ENCODE measurements at places on chromosomes 13 and 19.

GRCh38 chr19:7426986-7427385 lies 61.8 kb downstream of the PEX11G start:
- DNase-seq: no peak

DNA sequence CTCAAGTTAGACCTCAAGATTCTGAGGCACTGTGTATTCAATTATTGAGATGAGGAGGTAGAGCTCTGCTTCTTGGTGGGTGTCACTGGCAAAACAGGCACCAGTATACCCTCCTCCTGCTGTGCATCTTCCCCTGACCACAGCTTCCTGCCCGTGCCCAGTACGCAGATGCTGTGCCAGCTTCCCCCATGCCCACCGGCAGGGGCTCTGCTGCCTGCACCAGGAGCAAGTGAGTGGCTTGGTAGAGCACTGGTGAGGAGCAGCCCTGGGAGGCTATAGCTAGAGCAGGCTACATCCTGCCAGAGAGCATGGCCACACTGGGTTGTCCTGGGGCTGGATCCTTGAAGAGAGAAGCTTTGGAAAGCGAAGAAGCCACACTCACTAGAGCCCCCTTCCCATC lies 21.0 kb upstream of the RNF17 start:
- DNase-seq: no peak

- DNase-seq: peak; percentile 86
Measured at GRCh38 chr13:107765724-107766401, 449.5 kb downstream of the LIG4 start.

DNA sequence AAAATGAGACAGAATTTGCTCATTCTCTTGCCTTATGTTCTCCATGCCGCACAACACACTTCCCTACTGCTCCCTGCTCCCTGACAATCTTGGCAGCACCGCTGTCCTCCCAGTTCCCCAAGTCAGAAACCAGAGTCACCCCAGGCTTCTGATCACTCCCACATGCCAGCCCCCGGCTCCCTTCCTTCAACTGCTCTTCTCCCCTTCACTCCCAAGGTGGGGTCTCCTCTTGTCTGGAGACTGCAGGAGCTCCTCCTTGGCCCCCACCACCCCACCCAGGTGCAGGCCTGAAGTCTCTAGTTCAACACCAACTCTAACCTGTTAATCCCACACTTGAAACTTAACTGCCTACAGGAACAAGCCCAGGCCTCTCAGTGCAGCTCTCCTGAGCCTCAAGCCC lies 16.8 kb upstream of the AKAP8 start:
- DNase-seq: no peak

DNA sequence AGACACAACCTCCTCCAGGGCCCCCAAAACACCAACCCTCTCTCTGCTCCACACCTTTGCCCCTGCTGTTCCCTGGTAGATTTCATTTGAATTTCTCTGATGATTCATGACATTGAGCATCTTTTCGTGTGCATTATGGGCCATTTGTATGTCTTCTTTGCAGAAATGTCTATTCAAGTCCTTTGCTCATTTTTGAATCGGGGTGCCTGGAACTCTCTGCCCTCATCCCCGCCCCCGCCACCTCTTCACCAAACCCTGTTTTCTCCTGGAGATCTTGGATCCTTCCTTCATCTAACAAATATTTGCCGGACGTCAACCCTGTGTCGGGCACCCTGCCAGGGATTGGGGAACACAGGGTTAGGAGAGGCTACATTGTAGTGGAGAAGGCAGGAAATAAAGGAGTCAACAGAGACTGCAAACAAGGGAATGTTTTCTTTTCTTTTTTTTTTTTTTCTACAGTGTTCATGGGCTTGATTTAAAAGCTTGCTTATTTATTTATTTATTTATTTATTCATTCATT lies 25.5 kb upstream of the SLC1A5 start:
- no peak for DNase-seq

DNA sequence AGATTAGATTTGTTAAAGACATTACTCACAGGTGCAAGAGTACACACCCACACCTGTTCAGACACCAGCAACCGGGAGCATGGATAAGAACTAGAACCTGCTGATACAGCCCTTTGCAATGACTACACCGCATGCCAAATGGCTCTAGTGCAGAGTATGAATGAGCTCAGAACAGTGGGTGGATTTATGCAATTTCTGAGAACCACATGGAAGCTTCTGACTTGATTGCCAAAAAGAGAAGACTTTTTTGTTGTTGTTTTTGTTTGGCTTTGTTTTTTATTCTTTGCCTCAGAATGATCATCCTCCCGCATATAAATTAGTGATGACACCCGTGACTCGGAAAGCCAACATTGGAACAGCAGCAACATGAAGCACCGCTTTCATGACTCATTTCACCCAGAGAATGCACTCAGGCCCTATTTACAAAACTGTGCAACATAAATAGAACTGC lies 77.4 kb upstream of the LRCH1 start:
- DNase-seq: no peak

DNA sequence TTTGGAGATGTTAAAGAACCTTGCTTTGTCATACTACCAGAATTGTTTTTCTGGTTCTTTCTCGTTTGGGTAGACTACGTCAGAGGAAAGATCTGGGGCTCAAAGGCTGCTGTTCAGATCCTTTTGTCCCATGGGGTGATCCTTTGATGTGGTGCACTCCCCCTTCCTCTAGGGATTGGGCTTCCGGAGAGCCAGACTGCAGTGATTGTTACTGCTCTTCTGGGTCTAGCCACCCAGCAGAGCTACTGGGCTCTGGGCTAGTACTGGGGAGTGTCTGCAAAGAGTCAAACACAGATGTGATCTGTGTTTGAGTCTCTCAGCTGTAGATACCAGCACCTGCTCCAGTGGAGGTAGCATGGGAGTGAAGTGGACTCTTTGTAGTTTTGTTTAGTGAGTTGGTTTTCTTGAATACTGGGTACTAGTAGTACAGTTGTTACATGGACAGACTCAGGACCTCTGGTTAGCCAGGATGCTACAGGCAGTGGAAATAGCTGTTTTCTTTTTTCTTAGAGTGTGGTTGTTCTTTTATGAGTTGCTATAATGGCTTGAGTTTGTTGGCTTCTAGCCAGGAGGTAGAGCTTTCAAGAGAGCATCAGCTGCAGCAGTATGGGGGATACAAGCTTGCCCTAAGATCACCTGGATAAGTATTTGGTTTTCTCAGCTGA lies 34.4 kb downstream of the DNAJC15 start:
- DNase-seq: peak; percentile 88

GRCh38 chr19:48623556-48624066 lies 4.3 kb downstream of the SPHK2 start:
- no peak for DNase-seq

DNA sequence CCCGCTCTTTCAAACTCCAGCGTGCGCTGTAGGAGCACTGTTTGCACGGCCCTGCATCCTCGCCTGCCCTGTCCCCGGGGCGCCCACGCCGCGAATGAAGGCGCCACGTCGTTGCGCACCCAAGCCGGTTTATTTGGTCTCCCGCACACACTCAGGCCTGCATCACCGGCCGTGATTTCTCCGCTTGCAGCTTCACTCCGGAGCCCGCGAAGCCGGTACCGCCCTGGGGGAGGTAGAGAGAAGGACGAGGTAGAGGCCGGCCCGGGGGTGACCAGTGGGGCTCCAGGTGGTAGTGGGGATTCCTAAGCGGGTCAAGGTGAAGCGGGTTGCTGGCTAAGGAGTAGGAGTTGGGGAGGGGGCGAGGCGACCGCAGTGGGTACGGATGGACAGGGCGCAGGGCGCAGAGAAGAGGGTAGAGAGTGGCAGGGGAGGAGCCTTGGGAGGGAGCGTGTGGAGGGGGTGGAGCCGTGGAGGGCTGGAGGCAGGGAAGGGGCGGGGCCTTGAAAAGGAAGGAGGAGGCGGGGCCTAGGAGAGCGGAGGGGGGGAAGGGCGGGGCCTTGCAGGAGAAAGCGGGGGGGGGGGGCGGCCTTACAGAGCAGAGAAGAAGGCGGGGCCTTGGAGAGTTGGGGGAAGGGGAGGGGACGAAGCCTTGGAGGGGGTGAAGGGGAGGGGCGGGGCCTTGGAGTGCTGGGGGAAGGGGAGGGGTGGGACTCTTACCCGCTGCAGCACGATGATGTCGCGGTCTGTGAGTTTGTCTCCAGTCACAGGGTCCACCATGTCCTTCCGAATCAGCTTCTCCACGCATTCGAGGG lies 24.6 kb downstream of the NOSIP start:
- DNase-seq: peak; percentile 6

DNA sequence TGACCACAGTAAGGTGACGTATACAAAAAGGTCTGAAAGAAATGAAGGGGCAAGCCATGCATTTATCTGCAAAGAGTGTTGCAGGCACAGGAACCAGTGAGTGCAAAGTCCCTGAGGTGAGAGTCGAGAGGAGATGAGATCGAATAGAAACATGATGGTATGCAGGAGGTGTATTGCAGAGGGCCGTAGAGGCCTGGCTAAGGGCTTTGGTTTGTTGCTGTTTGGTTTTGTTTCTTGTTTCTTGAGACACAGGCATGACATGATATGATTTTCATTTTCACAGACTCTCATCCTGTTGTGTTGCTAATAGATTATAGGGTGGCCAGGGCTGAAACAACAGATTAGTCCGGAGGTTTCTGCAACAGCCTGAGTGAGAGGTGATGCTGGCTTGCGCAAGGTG lies 80.4 kb downstream of the HSPH1 start:
- no peak for DNase-seq

- DNase-seq: peak; percentile 42
Measured at GRCh38 chr13:99528547-99528946, 27.3 kb downstream of the TM9SF2 start.

DNA sequence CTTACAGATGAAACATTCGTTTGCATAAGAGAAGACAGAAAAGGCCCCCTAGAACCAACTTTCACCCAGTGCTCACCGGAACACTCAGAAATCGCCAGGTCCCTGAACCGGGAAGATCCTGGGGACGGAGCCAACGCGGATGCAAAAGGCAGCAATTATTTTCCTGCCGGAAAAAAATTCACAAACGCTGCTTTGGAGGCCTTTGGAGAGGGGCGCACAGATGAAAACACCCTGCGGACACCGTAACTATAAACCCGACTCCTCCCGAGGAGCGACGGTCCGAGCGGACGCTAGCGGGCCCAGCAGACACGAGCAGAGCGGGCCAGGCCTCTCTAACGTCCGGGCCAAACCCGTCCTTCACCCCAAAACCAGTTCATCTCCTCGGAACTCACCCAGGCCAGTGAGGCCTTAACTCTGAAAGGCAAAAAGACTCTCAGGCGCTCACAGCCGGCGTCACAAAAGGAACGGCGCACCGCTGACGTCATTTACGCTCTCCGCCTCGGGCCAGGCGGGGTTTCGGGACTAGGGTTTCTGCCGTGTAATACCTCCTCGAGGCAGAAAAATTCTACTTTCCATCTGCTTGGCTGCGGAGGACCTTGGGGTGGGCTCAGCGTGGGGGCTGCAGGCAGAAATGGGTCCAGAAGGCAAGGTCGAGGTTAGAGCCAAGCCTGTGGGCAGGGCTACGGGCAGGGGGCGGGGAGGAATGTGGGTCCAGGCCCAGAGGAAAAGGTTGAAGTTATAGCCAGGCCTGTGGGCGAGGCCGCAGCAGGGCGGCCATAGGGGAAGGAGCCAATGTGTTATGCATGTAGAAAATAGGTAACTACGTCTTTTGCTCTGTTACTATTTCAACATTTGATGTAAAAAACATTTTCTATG lies at the start of gene ZNF426:
TSS of gene ZNF426 (minus strand) at position 463 of the 876 bp plus-strand sequence. CDS start 2,413 bp downstream, outside the sequence.
- peak; percentile 74 for DNase-seq

DNA sequence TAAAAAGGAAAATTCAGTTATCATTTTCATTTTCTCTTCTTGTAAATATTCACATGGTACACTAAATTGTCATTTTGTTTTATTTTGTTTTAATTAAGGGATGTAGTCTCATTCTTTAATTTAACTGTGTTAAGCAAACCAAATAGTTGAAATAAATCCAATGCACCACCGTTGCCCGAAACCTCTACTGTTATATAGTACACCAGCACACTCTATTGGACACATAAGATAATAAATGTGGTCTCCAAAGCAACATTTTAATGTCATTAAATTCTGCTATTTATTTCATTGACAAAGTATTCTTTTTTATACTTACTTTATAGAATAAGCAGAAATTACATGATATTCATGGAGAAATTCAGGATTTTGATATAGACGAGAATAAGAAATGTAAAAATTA lies 156.4 kb upstream of the FREM2 start:
- peak; percentile 33 for DNase-seq

GRCh38 chr13:103007427-103007762 lies 58.8 kb downstream of the SLC10A2 start:
- DNase-seq: no peak

GRCh38 chr13:100803091-100803490 lies 128.5 kb upstream of the TMTC4 start:
- DNase-seq: no peak

DNA sequence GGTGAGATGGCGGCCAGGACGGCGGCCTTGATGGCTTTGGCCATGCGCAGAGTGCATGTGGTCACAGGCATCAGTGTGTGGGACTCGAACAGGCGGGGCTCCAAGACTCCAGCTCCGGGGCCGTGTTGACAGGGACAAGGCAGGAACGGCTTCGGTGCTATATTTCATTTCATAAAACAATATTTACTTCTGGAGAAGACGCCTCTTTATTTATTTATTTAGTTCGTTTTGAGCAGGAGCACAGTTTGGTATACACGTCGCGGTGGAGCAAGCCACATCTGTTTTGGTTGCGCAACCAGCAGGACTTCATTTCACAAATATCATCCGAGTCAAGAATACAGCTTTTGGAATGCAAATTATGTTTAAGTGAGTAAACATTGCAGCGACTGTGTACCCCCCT lies 166.7 kb upstream of the TSHZ3 start:
- DNase-seq: no peak

DNA sequence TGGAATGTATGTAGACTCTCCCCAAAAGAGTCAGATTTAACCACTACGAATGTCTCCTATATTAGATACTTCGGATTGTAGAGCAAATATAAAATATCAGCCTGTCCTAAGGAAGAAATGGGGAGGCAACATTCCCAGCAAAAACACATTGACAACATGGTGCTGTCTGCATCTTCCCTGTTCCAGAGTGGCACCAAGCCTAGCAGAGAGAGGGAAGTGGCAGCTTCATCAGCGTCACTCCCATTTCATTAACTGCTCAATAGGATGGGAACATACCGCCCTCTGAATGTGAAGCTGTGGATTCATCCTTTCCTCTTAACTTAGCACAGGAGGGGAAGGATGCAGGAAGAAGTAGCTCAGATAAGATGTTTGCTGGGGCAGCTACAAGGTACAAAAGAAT lies 45.4 kb downstream of the MYO16 start:
- DNase-seq: no peak

DNA sequence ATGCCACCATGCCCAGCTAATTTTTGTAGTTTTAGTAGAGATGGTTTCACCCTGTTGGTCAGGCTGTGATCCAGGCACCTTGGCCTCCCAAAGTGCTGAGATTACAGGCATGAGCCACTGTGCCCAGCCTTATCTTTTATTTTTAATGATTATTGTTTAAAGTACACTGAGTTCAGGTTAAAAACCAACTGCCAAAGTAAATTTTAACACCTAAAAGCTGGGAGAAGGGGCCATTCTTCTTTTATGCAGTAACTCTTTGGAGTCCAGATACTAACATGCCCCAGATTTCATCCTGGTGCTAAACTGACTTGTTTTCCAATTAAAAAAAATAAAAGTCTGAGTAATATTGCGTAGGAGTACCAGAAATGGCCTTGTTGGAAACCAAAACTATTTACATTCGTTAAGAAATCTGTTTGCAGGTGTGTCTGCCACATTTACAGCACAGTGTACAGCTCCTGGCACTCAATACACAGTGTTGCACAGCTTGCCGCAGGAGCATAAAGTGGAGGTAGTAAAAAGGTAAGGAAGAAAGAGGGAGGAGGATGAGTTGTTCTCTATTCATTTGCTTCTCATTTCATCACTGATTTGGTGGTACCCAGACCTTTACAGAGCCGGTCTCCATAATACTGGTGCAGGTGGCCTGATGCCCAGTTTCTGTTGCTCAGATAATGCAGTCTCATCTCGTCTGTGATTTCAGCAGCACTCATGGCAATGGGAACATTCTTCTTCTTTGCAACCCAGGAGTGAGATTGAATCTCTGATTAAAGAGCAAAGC lies 108.9 kb downstream of the PCCA start:
- no peak for DNase-seq

All from COR-L47 (cell line).